ENCODE measurements at places on chromosomes 2 and 18.
A peak's percentile ranks its signal among the peaks of the same experiment; 100 is the strongest.

GRCh38 chr2:61277756-61278155, 115.8 kb downstream of the C2orf74 start:
- no peak for DNase-seq

DNA sequence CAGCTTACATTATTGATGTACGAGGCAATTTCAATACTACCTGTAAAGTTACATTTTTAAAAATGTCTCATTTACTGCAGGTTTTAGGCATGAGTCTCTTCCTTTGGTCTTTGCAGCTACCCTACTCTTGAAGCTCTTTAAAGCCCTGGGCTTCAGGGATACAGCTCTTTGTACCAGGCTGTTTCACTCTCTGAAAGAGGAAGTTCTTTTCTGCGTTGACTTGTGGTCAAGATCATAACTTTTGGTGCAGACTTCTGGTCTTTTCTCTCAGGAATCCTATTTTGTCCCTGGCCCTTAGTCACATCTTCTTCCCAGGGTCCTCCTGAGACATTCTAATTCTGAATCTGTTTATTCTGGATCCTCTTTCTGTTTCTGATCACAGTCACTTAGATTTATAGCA, 16.6 kb upstream of the HRH4 start:
- peak; percentile 81 for DNase-seq

DNA sequence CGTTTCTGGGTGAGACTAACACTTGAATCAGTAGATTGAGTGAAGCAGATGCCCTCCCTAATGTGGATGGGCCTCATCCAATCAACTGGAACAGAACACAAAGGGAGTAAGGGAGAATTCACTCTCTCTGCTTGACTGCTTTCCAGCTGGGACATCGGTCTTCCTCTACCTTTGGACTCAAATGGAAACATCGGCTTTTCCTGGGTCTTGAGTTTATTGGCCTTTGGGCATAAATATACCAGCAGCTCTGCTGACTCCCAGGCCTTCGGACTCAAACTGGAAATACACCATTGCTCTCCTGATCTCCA, 311.6 kb downstream of the STK39 start:
- DNase-seq = no peak

GRCh38 chr2:96129528-96130120, 8.7 kb downstream of the ASTL start:
- DNase-seq = no peak

DNA sequence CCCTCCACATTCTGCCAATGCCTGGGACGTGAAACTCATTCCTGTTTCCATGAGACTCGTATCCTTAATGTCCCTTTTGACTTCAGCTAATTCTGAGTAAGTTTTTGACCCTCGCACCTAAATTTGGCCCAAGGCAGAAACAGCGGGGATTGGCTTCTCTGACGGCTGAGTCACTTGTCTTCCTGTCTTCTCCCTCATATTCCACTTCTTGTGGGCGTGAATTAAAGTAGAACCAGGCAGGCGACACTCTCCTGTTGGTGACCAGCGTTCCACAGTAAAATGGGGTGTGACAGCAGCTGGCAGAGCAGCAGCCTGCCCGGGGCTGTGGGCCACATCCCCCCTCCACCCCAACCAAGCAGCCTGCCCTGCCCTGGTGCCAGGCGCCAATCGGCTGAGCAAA, 15.5 kb downstream of the TTC32 start:
- DNase-seq = no peak

GRCh38 chr2:29601321-29601720, 320.1 kb downstream of the ALK start:
- no peak for DNase-seq

DNA sequence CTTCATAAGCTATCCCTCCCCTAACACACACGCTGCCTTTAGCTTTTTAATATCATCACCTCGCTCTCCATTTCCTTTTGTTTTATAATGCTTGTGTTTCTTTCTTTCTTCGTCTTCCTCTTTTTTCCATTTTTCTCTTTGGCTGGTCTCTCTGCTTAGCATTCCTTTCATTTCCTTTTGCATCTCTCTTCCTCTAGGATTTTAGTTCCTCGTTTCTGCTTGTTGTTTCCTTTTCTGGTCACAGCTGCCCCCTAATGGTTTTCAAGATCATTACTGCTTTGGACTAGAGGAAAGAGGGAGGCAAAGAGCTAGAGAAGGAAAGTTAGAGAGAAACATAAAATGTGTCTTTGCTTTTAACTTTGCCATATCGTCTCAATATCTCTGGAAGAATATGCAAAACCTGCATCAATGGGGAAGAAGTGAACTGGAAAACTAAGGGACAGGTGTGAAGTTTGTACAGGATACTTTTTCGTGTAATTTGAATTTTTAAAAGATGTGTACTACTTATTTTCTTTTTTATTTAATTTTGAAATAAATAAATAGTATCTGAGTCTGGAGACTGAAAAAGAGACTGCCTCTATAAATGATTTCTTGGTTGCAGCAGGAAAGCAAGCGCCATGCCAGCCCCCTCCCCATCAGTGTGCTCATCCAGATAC, 6.3 kb upstream of the NRP2 start:
- peak; percentile 55 for DNase-seq

GRCh38 chr2:43128559-43128955, 97.8 kb downstream of the ZFP36L2 start:
- DNase-seq = no peak

DNA sequence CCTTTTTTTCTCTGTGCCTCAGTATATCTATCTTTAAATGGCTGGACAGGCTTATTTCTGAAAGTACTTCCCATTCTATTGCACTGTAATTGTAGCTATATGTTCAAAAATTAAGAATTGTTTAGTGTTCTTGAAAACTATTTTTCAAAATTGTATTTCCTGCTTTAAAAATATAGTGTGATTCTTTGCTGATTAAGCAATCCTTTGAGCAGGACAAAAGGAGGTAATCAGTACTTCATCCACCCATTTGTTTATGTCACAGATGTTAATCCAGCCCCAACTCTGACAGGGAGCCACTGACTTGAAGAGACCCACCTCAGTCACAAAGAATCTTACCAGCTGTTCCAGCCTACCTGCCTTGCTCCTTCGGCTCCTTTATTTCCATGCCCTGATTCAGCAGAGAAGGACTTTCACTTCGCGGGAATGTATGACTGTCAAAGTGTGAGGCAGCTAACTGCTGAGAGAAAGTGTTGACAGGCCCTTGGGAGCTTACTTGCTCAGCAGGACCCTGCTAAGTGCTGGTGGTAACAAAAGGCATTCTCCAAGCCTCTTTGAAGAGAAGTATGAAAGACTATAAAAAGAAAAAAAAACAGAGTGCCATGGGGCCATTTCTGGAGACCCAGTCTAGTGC, 393.3 kb upstream of the CYRIA start:
- no peak for DNase-seq

DNA sequence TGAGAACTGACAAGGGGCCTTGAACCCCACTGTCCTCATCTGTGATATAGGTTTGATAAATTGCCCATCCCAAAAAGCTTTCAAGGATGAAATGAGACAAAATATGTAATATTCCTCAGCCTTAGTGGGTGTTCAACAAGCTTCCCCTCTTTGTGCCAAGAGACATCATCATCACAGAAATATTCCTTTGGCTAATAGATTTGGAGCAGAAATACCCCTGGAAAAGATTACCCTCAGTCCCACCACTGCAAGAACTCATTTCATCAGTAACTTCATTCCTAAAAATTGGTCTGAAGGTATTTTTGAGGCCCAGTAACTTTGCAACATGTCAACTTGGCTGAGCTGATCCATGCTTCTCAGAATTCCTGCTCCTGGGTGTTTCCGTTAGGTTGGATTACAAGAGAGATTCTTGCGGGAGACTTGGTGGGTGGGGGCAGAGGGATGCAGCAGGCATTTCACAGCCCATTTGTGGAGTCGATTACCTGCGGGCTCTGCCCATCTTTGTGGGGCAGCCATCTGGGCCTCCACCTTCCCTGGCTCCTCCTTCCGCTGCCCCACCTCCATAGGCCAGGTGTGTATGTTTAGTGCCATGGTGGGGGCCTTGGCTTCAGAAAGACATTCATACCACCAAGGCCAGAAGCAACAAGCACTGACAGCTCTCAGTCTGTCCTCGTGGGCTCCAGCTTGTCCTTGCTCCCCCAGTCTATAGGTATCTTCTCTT, 263.9 kb downstream of the GLI2 start:
- DNase-seq = no peak

GRCh38 chr2:46462936-46463335, 16.4 kb upstream of the TMEM247 start:
- DNase-seq = no peak

GRCh38 chr2:197798187-197798586, 6.2 kb upstream of the PLCL1 start:
- no peak for DNase-seq

- DNase-seq = no peak
Observed at GRCh38 chr2:21326152-21326551, 202.4 kb downstream of the TDRD15 start.

DNA sequence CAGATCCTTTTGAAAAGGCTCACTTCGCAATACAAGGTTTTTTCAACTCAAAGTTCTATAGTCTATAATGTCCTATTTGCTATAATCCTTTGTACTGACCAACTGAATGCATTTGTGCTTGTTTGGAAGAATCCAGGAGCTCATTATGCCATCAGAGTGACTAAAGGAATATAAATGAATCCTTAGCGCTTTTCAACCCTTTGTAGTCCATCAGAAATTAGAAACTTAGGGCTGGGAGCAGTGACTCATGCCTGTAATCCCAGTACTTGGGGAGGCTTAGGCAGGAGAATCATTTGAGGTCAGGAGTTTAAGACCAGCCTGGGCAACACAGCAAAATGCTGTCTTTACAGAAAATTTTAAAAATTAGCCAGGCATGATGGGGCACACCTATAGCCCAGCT, 330.2 kb upstream of the CHAC2 start:
- DNase-seq = no peak

GRCh38 chr2:193895226-193895625, 1700.5 kb upstream of the TMEFF2 start:
- no peak for DNase-seq
